SHP77 (cell line): ENCODE measurements at places on chromosomes 2 and 18.

GRCh38 chr2:162435676-162436075, 91.7 kb downstream of the GCA start:
- DNase-seq: no peak

- DNase-seq: peak; percentile 37
These were observed 73.2 kb downstream of the IL1R2 start for GRCh38 chr2:102064679-102065674.

GRCh38 chr2:157439824-157440186, 4.1 kb downstream of the CYTIP start:
- no peak for DNase-seq

DNA sequence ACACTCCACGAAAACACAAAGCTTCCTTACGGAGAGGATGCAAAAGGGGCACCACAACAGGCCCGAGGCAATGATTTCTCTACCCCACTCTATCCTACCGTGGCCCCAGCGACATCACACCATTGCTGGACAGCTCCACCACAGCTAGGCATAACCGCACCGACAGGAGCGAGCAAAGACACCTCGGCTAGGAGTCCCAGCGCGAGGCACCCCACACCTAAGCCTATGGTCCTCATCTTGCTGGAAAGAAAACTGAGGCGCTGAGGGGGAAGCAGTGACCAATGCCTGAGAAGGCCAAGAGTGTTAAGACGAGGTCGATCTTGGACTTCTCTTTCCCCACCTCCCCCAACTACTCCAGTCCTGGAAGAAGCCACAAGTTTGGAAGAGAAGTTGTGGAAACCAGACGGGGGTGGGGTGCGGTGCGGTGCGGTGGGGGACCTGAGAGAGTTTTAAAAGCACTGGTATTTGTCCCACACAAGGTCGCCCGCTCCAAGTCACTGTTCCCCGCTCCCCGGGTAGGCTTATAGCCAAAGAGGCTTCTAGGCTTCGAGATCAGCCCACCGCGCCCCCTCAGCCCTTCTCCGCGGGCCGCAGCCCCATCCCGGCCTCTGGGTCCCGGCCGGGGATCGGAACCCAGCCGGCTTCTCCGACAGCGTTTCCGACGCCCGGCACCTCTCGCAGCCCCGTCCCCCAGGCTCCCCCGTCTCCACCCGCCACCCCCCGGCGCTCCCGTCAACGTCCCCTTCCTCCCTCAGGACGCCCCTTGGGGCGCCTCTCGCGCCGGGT, 766 bp downstream of the PDE6D start:
- DNase-seq: no peak

- DNase-seq: no peak
These were observed 659 bp downstream of the CHMP1B start for GRCh38 chr18:11851806-11852337.
